ENCODE measurements at places on chromosomes 7 and 10. TPM values are rescaled to one million over a fixed set of nuclear protein-coding genes. Genes with fewer than 3 reads are reported as not detected.

GPR15LG gene
- total RNA-seq, result 16.6 TPM

CPA2 gene
- not detected for total RNA-seq

MCM10 gene
- total RNA-seq, result 4.5 TPM

PKD2L1 gene
- not detected for total RNA-seq

PVRIG gene
- total RNA-seq, result 0.21 TPM

GATA3 gene
- total RNA-seq, result 10.6 TPM

UPK3B gene
- 23.6 TPM for total RNA-seq

C10orf67 gene
- not detected for total RNA-seq

Data from urinary bladder (tissue), 4 donors.